NCI-H1092 treated with DMSO at 0.1 percent for 48 hours (cell line): ENCODE measurements at places on chromosomes 1 and 21.

DNA sequence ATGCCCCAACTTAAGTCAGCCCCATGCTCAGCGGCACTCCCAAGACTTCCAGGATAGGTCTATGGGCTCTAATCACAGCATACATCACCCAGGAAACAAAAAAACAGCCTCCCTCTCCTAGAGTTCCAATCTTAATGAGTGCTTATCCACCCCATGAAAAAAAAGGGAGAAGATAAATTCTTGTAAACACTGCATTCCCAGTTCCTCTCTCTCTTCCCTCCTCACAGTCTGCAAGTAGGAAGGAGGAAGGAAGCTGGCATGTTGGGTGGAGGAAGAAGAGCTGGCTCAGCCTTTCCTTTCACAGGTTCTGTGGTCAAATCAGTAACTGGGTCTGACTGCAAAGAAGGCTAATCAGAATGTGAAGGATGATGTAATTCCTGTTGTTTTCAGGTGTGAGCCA is 69.9 kb upstream of the ZC3H11B start:
- DNase-seq, result no peak

DNA sequence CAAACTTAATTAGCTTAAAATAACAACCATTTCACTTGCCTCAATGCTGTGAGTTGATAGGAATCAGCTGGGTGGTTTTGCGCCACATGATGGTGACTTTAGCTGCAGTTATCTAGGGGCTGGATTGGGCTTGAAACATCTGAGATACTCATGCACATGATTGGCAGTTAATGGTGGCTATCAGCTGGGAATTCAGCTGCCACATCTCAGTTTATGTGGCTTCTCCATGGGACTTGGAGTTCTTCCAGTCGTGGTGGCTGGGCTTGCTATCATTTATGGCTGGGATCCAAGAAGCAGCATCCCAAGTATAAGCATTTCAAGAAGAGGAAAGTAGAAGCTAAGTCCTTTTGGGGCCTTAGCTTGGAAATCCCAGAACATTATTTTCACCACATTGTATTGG is 36.4 kb downstream of the PDC start:
- no peak for DNase-seq

GRCh38 chr1:172344444-172344843 is 76.0 kb upstream of the C1orf105 start:
- no peak for DNase-seq

DNA sequence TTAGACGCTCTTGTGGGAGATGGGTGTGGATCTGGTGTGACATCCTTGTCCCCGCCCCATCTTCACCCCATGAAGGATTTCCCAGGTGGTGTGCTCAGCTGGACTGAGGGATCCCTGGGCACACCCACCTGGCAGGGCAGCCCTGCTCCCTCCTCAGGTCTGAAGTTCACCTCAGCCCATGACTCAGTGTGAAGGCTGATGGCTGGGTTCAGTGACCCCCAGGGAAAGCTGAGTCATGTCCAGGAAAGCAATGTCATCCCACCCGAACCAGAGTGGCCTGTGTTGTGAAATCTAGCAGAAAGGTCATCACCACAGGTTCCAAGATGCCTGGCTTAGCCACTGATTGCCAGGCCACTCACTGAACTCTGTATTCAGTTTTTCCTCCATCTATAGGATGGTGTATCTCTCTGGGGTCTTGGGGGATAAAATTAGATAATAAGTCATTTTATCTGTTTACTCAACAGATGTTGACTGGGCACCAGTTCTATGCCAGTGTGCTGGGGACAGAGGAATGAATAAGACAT is 97.7 kb upstream of the JUN start:
- DNase-seq, result no peak

GRCh38 chr1:117014209-117014608 is 12.6 kb downstream of the CD101 start:
- no peak for DNase-seq

DNA sequence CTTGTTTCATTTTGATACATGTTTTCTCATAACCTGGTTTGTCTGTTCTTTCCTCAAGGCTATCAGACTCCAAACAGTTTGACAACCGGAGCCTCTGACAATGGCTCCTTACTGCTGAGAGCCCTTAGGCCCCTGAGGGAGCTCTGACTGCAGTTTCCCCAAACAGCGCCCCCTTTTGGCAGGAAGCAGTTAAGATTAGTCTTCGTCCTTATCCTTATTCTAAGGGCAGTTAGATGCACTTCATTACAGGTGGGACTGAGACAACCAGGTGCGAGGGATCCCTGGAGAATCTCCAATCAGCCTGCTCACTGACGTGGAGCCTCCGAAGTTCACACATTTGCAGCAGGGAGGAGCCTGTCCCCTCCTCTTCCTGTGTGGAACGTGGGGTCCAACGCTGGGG is 393.1 kb downstream of the BRINP3 start:
- no peak for DNase-seq
